ENCODE measurements at places on chromosomes 2 and 18.
A peak's percentile ranks its signal among the peaks of the same experiment; 100 is the strongest.

- DNase-seq: no peak
Observed at GRCh38 chr2:108635630-108636354, 83.5 kb upstream of the RANBP2 start.

- no peak for DNase-seq
Observed at GRCh38 chr2:170715932-170716777, 1.0 kb downstream of the SP5 start.

- no peak for DNase-seq
Observed at GRCh38 chr2:54632733-54633692, 90.4 kb upstream of the EML6 start.

DNA sequence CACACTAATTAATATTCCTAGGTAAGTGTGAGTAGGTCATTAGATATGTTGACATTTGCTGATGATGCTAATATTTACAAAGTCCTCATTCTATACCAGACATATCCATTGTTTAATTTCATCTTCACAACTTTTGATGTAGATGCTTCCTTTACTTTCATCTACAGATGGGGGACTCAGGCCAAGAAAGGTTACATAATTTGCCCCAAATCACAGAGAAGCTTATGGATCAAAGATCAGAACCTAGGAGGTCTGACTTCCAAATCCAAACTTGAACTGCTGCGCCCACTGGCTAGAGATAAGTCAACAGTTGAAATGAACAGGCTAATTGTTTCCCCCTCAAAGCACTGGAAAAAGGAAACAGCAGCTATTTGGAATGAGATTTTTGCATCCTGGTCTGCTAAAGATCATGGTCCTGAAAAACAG lies 95.6 kb upstream of the TMEM178A start:
- DNase-seq: no peak

DNA sequence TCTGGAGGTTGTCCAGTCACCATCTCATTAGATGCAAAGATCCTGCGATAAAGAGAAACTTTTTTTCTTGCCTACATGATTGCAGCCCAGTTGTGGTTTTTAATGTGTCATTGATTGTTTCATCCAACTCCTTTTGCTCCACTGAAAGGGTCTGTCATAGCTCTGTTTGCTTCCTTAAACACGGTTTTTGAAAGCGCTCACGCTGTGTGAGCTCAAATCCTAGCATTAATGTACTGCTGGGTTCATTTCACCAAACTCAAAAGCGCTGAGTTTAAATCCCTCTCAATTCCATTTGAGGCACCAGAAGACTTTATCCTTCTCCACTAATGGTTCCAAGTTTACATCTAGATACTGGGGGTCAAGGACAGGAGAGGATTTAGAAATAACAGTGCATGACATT lies 53.6 kb downstream of the CDK15 start:
- no peak for DNase-seq

GRCh38 chr2:102233132-102233884 lies 46.5 kb downstream of the IL1RL2 start:
- DNase-seq: no peak

GRCh38 chr18:76985951-76986236 lies 146.7 kb downstream of the MBP start:
- no peak for DNase-seq

DNA sequence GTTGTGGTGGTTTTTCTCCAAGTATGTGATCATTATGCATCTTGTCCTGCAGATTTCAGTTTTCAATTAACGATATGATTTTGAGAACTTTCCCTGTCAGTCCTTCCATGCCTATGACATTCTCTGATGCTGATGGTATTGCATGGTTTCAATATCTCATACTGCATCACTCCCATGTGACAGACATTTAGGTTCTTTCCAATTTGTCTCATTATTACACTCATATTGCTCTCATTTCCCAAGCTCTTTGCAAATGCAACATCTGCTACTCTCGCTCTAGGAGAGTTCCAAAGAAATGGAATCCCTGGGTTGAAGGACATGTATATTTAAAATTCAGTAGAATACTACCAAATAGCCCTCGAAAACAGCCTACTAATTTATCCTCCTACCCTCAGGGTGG lies 125.5 kb downstream of the MARCHF4 start:
- DNase-seq: no peak

DNA sequence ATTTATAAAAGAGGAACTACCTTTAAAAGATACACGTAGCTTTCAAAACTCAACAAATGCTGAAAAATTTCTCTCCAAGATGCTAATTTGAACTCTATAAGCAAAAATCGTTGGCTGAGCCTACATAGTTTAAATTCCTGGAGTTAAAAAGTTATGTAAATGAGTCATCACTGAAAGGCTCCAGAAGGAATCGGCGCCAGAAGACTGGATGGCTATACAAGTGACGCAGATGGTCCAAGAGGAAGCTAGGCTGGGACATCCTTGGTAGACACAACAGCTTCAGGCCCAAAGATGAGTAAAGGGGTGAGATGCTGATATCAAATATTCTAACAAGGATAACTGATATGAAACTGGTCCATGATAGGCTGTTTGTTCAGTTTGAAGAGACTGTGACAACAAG lies 22.8 kb upstream of the DNAH6 start:
- DNase-seq: no peak

GRCh38 chr2:46922606-46923005 lies 7.0 kb upstream of the MCFD2 start:
- no peak for DNase-seq

- DNase-seq: no peak
Observed at GRCh38 chr18:1018181-1018681, 113.6 kb downstream of the ADCYAP1 start.

GRCh38 chr18:80154293-80154692 lies 45.2 kb downstream of the ADNP2 start:
- no peak for DNase-seq

DNA sequence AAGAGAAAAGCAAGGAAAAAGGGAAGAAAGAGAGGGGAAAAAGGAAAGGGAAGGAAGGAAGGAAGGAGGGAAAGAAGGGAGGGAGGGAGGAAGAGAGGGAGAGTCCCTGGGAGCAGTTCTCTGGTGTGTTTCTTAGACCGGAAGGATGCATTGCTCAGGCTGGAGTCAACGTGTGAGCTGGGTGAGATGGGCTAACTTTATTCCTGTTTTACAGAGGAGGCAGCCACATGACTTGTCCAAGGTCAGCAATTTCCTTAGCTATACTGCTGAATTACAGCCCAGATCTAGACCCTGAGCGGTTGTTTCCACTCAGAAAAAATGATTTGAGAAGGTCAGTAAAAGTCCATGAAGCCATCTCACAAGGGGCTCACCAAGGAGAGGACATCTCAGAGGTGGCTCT lies 86.6 kb upstream of the APCDD1 start:
- no peak for DNase-seq

GRCh38 chr2:241788572-241788971 lies 11.9 kb downstream of the GAL3ST2 start:
- peak; percentile 53 for DNase-seq

GRCh38 chr18:44126598-44126997 lies 554.1 kb upstream of the SETBP1 start:
- DNase-seq: no peak

- no peak for DNase-seq
Observed at GRCh38 chr2:138838851-138839620, 58.8 kb upstream of the NXPH2 start.

- DNase-seq: no peak
Observed at GRCh38 chr2:234003972-234004617, 46.4 kb upstream of the SPP2 start.

Measured in stimulated activated CD4-positive, alpha-beta T cell treated with anti-CD3 and anti-CD28 coated beads, TNF-alpha, amount 100 ng/mL, for 48 hours (primary cell).